Esophagus muscularis mucosa (tissue), 4 donors: ENCODE measurements at places on chromosomes 5 and 9.

DNA sequence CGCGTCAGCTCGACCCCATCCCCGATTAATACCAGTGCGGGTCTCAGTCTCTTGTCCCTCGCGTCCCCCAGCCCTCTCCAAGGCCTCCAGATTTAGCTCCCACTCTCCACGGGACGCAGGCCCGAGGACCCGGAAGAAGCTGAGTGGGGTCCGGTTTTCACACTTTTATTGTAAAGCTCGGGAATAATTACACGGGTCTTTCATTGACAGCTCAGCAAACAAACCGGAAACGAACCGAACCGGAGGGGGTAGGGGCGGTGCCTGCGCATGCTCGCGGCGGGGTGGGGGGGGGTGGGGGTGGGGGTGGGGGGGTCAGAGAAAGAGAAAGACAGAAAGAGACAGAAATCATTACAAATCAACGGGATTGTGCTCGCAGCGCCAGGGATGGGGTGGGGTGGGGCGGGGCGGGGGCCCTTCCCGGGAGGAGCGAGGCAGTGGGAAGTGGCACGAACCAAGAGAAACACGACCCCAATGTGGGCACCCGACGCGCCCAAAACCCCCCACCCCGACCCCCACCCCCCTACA lies 27.9 kb downstream of the PCDH1 start:
- DNase-seq, result no peak

DNA sequence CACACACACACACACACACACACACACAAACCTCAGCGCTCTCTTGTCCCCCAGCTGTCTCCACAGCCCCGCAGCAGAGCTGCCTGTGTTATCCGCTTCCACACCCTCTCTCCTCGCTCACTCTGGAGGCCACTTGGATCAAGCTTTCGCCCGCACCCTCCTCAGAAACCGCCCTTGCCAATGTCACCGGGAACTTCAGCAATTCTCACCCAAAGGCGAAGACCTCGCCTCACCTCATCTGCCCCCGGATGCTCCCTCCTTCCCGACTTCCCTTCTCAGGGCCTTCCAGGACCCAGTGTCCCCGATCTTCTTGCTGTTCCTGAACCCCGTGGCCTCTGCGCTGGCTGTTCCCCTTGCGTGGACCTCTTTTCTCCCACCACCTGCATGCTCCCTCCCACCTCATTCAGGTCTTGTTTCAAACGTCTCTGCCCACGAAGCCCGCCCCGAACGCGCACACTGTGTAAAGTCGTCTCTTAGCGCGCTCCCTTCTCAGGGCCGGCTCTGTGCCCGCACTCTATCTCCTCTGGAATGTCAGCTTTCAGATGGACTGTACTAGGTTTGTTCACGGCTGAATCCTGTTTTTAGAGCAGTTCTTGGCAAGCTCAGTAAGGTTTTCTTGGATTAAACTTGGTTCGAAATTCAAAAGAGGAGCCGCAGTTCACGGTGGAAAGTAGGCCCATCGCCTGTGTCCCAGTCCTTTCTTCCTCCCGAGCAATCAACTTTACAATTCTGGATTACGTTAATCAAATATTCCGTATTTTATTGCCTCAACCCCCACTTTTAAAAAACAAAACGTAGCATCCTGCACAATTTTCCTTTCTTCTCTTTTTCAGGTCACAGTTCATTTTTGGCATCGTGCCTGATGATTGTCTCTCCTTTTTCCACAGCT lies 1.0 kb upstream of the TRIM7 start:
- DNase-seq, result no peak

GRCh38 chr5:104049752-104050151 lies 487.2 kb upstream of the NUDT12 start:
- DNase-seq, result no peak

DNA sequence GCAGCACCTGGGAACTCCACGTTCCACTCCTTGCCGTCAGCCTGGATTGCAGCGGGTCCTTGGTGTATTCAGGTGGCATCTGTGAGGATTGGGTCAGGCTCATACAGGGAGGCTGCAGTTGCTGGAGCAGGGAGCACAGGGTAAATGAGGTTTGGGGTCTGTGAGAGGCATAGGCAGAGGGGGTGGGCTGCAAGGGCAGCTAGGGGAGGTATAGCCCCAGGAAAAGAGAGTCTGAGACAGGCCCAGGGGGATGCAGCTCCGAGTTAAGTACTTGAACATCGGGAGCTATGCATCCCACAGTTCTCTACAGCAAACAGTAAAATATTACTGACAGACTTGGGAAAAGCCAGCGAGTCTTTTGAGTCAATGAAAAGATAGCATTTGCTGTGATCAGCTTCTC lies 101.6 kb downstream of the TRIO start:
- DNase-seq, result peak; percentile 91
